Eye (tissue), 1 donor: ENCODE measurements at places on chromosomes 16 and 17.
A peak's percentile ranks its signal among the peaks of the same experiment; 100 is the strongest.

- no peak for DNase-seq
Measured at GRCh38 chr16:51286272-51286671, 135.2 kb upstream of the SALL1 start.

DNA sequence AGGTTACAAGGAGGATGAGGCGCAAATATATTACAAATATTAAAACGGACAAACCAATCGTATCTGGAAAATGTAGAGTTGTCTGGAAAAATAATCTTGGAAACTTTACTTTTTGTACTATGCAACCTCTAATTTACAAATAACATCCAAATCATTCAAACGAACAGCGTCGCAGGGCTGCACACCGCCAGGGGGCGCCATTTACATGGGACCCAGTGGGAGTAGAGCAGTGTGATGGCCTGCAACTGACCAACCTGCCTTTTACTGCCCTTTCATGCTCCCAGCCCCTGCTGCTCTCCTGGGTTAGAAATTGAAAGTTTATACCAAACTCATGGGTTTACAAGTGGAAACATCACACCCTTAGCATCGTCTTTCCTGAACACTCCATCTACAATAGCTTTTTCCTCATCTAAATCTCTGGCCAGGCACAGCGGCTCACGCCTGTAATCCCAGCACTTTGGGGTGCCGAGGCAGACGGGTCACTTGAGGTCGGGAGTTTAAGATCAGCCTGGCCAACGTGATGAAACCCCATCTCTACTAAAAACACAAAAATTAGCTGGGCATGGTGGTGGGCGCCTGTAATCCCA, 10.0 kb downstream of the PITPNC1 start:
- DNase-seq = peak; percentile 76

GRCh38 chr16:48330841-48331192, 54.4 kb downstream of the SIAH1 start:
- DNase-seq = no peak

DNA sequence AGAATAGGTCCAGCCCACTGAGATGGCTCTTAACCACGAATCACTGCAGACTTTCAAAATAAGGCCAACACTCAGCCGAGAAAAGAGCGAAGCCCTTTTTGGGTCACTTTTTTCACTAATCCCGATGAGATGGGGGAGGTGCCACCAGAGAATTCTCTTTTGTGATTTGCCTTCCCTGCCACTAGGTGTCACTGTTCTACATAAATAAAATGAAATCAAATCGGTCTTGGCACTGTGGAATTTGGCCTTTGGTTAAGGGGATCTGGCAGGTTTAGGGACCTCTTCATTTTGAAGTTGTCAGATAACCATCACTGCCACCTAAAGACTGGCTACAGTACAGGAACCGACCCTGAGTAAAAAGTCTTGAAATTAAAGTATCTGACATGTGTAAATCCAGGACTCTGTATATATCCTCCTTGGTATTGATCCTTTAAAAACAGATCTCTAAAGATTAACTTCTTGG, 147.0 kb downstream of the HS3ST4 start:
- DNase-seq = peak; percentile 85

DNA sequence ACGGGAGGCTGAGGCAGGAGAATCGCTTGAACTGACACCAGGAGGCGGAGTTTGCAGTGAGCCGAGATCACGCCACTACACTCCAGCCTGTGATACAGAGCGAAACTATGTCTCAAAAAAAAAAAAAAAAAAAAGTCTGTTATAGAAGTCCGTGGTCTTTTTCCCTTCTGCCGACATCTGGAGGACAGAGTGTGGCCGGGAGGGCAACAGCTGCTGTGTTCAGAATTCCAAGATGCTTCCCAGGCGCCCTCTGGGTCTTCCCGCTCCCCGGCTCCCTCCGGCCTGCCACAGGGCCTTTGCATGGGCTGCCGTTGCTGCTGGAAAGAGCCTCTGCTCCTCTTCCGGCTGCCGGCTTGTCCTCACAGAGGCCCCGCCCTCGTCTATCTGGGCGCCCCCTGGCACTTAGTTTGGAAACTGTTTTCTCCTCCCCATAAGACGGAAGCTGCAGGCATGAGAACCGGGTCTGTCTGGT, 2.4 kb upstream of the CACNA1H start:
- DNase-seq = no peak

- no peak for DNase-seq
Measured at GRCh38 chr16:84241778-84242177, 2.0 kb upstream of the KCNG4 start.

DNA sequence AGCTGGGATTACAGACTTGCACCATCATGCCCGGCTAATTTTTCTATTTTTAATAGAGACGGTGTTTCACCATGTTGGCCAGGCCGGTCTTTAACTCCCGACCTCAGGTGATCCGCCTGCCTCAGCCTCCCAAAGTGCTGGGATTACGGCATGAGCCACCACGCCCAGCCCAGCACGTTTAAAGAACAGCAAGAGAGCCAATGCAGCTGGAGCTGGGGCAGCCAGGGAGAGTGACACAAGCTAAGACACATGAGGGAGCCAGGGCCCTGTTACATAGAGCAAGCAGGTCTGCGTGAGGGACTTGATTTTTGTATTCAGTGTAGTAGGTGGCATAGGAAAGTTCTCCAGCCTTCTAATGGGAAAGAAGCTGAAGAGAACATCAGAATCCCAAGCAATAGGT, 21.7 kb upstream of the GOSR2 start:
- no peak for DNase-seq

DNA sequence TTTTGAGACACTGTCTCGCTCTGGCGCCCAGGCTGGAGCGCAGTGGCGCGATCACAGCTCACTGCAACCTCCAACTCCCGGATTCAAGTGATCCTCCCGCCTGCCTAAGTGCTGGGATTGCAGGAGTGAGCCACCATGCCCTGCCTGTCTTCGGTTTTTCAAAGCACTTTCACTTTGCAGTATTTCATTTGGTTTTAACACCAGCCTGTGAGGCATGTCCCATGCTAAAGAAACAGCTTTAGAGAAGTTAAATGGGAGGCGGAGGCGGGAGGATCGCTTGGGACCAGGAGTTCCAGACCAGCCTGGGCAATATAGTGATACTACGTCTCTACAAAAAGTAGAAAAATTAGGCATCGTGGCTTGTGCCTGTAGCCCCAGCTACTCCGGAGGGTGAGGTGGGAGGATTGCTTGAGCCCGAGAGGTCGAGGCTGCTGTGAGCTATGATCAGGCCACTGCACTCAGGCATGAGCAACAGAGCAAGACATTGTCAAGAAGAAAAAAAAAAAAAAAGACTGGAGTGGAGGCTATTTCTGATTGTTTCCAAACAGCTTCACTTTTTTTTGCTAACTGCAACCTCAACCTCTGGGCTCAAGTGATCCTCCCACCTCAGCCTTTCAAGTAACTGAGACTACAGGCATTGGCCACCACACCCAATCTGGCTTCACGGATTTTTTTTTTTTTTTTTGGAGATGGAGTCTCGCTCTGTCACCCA, 1.3 kb downstream of the METTL23 start:
- no peak for DNase-seq
